Urinary bladder (tissue), 4 donors: ENCODE measurements at places on chromosomes 3 and 15.

DNA sequence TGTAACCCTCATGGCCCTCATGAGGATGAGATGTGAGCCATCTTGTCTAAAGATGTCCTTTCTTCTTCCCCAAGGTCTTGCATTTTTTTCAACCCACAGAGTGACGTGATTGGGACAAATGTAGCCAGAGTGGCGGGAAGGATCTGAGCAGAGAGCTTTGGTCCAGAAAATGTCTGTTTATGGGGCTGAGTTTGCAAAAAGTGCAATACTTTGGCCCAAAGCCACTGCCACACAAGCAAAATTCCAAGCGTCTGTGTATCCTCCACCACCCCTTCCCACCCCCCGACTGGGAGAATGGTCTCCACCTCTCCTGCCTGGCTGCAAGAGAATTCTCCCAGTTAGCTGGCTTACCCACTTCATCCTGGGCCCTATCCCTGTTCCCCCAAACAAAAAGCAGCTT, 246.9 kb upstream of the LRIG1 start:
- DNase-seq, result no peak

DNA sequence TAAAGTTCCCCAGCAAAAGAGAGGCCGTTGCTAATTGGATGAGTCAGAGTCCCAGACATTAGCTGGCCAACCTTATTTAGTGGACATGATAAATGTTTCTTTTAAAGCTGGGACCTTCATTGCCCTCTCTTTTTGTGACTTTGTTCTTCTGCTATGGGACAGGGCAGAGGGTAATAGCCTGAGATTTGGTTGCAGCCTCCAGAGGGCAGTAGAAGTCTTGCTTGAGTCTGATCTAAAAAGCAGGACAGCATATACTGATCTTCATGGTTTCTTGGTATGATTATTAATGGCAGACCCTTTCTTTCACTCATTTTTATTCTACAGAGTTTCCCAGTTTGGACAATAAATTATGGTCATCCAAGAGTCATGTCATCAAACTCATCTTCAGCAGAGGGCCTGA, 25.1 kb upstream of the ZKSCAN7 start:
- DNase-seq, result no peak

DNA sequence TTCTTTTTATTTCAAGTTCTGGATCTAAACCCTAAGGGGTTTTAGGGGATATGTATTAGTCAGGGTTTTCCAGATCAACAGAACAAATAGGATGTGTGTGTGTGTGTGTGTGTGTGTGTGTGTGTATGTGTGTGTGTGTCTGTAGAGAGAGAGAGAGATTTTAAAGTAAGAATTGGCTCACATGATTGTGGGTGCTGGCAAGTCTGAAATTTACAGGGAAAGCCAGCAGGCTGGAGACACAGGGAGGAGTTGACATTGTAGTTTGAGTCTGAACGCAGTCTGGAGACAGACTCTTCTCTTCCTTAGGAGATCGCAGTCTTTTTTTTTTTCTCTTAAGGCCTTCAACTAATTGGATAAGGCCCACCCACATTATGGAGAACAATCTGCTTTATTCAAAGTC, 428.8 kb upstream of the TBL1XR1 start:
- no peak for DNase-seq

GRCh38 chr3:147699175-147699838, 290.1 kb downstream of the ZIC1 start:
- DNase-seq, result no peak

- no peak for DNase-seq
Observed at GRCh38 chr3:99872923-99873254, 55.2 kb downstream of the CMSS1 start.

DNA sequence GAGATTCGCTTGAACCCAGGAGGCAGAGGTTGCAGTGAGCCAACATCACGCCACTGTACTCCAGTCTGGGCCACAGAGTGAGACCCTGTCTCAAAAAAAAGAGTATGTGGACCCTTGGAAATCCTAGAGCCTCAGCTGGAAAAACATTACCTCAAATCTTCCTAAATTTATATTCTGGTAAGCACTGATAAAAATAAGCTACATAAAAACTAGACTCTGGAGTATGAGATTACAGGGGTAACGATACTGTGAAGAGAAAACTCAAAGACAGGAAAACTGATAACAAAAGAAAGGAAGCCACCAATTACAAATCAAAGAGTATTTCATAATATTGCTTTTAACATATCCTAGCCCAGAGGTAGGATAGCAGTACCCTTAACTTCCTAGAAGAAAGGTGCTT, 30.3 kb downstream of the SETD2 start:
- DNase-seq, result no peak

GRCh38 chr3:48425281-48425812, 4.5 kb downstream of the PLXNB1 start:
- DNase-seq, result no peak

DNA sequence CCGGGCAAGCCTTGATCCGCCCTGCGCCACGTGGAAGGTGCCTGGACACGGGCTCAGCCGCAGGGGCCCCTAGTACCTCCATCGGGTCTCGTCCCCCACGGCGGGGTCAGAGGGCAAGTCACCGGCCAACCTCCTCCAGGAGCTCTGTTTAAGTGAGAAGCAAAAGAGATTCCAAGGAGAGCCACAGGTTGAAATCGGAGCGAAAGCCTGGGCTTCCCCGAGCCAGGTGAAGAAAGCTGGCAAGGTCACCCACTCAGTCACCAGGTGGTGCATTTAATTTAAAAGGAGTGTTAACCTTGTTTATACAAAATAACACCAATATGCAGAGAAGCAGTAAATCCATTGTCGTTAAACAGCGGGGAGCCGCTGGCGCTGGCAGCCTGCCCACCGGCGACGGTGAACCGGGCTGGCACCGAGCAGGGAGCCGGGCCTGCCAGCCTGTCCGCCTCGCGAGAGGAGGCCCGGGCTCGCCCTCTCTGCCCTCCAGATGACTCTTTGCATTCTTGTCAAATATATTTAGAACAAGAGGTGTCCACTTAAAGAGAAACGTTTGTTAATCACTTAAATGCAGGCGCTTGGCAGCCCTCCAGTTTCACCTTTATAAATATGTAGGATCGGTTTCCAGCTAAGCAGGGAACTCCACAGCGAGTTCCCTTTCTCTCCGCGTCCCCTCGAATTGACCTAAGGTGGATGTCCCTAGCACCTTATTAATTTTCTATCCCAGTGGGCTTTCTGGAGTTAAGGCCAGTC, 277.3 kb upstream of the NR2F2 start:
- no peak for DNase-seq

- no peak for DNase-seq
Observed at GRCh38 chr3:105976196-105976595, 107.4 kb upstream of the CBLB start.

DNA sequence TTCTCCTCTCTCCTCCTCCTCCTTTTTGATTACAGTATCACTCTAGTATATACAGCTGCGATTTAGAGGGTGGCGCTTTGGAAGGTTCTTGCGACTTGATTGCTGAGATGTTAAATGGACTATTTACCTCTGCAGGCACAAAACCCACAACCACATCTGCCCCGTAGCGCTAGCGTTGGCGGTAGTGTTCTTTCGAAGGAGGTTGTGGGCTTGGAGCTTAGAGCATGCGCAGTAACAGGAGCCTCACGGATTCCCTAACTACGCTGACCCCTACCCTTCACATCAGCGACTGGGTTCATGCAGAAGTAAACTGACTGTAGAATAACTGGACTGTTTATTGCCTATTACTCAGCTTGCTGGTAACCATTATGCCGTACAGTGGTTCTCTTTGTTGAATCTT, 58.0 kb downstream of the CGGBP1 start:
- no peak for DNase-seq

- no peak for DNase-seq
Observed at GRCh38 chr3:45870099-45870498, 16.2 kb upstream of the CCR9 start.

- DNase-seq, result no peak
Observed at GRCh38 chr3:128310286-128311058, 156.2 kb downstream of the DNAJB8 start.

DNA sequence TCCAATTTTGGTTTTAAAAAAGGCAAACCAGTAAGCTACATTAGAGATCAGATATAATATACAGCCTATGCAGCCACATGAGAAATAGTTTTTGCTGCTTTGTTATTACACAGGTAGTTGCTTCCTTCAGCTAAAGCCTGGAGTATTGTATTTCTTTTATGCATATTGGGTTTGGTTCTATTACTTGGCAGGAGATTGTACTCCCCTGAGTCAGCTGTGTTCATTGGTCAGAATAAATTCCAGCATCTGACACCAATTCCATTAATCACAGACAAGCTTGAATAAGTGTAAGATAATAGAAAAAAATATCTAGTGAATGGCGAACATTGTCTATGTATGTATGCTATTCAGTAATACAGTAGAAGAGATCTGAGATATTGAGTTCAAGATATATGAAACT, 26.1 kb upstream of the ZCWPW2 start:
- DNase-seq, result no peak

DNA sequence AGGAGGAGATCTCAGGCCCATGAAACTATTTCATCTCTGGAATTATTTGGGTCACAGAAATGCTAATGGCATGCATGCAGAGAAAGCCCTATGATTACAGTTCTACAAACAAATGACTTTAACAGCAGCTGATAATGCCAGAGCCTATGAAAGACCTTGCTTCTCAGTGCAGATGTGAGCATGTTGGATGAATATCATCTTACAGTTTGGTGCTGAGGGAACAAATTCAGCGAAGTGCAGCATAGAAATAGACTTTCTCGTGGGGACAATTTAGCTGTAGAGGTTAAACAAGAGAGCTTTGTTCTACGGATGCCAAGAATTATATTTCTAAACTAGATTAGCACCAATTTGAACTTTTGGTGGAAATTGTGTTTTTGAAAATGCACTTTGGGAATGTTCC, 27.7 kb downstream of the PTX3 start:
- DNase-seq, result no peak

DNA sequence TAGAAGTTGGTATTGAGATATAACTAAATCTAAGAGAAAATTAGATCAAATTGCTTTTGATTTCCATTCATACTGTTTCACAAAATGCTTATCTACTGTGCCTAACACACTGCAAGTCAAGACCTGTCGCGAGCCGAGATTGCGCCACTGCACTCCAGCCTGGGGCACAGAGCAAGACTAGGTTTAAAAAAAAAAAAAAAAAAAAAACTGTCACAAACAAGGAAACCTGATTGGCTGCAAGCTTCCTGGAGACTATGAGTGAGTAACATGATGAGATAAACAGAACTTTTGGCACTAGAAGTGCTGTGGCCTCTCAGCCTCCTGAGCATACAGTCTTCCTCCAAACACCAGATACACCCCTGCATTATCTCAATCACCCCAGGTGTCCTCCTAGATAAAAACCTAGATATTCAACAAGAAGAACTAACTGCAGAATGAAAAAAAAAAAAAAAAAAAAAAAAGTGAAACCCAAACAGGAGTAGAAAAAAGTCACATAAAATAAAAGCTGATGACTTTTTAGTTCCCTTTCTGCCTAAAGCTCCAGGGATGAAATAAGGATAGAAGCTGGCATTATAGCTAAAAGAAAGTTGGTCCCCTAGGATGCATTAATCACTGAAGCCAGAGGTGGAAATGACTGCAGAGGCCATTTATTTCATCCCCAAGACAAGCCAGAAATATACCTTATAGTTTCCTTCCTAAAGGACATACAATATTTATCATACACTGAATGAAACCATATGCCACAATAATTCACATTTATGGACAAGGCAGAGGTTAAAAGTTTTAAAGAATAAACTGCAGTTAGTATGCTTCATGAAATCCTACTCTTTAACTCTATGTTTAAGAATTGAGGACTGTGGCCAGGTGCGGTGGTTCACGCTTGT, 82.4 kb downstream of the P3H2 start:
- peak; percentile 64 for DNase-seq

DNA sequence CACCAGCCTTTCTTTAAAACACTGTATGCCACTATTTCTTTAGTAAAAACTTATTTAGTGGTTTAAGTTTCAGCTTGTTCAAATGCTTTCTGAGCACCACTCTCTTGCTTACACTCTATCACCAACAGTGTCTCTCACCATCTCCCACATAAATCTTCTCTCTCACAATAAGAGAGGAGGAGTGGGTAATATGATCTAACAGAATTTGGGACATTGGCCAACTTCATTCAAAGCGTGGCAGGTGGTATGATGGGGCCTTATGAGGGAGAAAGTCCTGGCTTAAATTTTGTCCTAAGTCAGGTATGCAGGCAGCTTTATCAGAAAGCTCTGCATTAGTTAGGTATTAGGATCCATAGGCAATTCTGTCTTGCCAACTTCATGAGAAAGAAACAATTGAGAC, 1132.5 kb downstream of the TUSC7 start:
- no peak for DNase-seq

- no peak for DNase-seq
Observed at GRCh38 chr15:82952158-82953081, at the start of gene HOMER2. Gene HOMER2 (minus strand): TSS chr15:82952720. CDS start chr15:82952535, 185 bp downstream.

- no peak for DNase-seq
Observed at GRCh38 chr15:66816201-66816600, 114.2 kb downstream of the SMAD6 start.

DNA sequence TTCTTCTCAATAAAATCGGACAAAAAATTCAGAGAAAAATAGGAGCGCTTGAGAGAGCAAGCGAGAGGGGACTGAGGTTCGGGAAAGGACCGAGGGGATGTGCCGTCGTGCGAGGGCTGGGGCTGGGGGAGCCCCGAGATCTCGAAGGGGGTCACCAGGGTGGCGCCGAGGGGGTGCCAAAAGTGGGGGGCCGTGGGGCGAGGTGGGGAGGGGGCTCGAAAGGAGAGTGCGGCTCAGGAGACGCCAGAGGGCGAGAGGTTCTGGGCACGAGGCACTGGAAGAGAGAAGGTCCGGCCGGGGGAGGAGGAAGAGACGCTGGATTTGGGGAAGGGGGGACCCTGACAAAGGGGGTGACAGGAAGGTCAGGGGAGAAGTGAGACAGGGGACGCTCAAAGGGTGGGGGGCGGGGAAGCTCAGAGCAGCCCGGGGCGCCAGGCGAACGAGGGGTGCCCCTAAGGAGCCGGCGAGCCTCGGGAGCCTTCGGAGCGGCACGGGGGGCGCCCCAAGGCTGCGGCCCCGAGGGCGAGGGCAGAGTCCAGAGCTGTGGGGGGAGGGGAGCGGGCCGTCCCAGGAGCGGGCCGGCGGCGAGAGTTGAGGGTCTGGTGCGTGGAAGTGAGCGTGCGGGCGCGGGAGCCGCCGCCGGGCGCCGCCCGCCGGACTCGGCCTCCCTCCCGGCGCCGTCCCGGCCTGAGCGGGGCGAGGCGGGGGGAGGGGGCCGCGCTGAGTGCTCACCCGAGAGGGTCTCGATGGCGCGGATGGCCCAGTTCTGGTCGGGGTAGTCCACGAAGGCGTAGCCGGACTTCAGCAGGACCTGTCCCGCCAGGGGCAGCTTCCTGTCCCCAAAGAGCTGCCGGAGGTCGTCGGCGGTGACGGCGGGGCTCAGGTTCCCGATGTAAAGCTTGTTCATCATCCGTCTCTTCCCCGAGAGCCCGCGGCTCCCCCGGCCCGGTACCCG, 514 bp downstream of the IGF2BP2 start:
- no peak for DNase-seq

- DNase-seq, result no peak
Observed at GRCh38 chr15:22796079-22796478, 9.6 kb downstream of the NIPA1 start.
